Sciatic nerve (tissue), 2 donors: ENCODE measurements at places on chromosomes 5 and 9. TPM values are rescaled to one million over a fixed set of nuclear protein-coding genes. Genes with fewer than 3 reads are reported as not detected.

GRCh38 chr5:71740015-71740753, 21.1 kb downstream of the CARTPT start:
- DNase-seq = no peak

DNA sequence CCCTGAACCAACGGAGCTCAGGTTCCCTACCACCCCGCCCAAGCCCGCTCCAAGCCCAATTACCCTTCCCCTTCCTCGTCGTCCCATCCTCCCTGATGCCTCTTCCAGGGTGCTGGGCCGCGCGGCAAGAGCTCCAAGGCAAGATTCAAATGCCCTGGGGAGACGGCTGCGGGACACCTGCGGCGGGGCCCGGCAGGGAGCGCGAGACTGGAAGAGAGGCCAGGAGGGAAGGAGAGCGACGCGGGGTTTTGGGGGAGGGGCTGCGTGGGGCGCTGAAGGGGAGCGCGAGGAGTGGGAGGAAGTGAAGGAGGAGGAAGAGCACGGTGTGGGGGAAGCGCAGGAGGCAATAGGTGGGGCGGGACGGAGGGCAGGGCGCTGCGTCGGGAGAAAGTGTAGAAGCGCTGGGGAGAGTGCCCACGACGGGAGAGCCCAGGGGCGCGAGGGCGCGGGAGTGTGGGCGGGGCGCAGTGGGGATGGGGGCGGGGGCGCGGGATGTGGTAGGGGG, 975 bp upstream of the NXNL2 start:
- DNase-seq = no peak

GRCh38 chr9:98410185-98410697, 154.8 kb upstream of the TBC1D2 start:
- DNase-seq = no peak

- no peak for DNase-seq
These were observed 95.6 kb downstream of the RFK start for GRCh38 chr9:76298521-76299144.

GRCh38 chr5:95432779-95433178, 41.6 kb downstream of the FAM81B start:
- no peak for DNase-seq

- no peak for DNase-seq
These were observed 79.6 kb upstream of the SLC25A51 start for GRCh38 chr9:37983381-37984067.

DNA sequence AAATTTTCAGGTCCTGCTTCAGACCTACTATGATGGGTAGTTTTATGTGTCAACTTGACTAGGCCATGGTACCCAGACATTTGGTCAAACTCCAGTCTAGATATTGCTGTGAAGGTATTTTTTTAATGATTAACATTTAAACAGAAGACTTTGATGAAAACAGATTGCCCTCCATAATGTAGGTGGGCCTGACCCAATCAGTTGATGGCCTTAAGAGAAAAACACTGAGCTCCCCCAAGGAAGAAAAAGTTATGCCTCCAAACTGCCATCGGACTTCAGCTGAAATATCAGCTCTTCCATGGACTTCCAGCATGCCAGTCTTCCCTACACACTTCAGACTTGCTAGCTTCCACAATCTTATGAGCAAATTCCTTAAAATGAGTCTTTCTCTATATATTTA, 67.3 kb upstream of the TYRP1 start:
- DNase-seq = no peak

GRCh38 chr9:101485924-101486692, 47.5 kb upstream of the RNF20 start:
- DNase-seq = no peak

GRCh38 chr5:38367410-38367809, 109.1 kb downstream of the EGFLAM start:
- no peak for DNase-seq

- no peak for DNase-seq
These were observed 58.5 kb upstream of the ANXA1 start for GRCh38 chr9:73093016-73093739.

- DNase-seq = no peak
These were observed 453.5 kb downstream of the RAB3C start for GRCh38 chr5:59036274-59036961.

GRCh38 chr9:69097064-69097463, 61.5 kb downstream of the FXN start:
- no peak for DNase-seq

DNA sequence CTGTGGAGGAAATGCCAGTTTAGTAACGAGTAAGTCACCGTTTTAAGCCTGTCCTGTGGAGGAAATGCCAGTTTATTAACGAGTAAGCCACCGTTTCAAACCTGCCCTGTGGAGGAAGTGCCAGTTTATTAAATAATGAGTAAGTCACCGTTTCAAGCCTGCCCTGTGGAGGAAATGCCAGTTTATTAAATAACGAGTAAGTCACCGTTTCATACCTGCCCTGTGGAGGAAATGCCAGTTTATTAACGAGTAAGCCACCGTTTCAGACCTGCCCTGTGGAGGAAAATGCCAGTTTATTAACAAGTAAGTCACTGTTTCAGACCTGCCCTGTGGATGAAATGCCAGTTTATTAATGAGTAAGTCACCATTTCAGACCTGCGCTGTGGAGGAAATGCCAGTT, 18.9 kb upstream of the PDCD6 start:
- no peak for DNase-seq

DNA sequence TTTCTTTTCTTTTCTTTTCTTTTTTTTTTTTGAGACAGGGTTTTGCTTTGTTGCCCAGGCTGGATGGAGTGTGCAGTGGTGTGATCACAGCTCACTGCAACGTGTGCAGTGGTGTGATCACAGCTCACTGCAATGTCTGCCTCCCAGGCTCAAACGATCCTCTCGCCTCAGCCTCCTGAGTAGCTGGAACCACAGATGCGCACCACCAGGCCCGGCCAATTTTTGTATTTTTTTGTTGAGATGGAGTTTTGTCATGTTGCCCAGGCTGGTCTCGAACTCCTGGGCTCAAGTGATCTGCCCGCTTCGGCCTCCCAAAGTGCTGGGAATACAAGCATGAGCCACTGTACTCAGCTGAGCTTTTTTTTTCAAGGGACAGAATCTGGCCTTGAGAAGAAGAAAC, 36.8 kb upstream of the TJP2 start:
- no peak for DNase-seq

Gene ZDHHC11
- total RNA-seq = 4.9 TPM

Gene SYNPO
- 179 TPM for total RNA-seq

Gene C9orf50
- 2.2 TPM for total RNA-seq

Gene ADAMTSL1
- total RNA-seq = 61.8 TPM

Gene PCDHB11
- 9.9 TPM for total RNA-seq

Gene KIF2A
- total RNA-seq = 54.4 TPM

Gene LHX3
- not detected for total RNA-seq
